ENCODE measurements at places on chromosomes 1 and 21. TPM values are rescaled to one million over a fixed set of nuclear protein-coding genes. Genes with fewer than 3 reads are reported as not detected.

The TMPRSS3 gene
- 139 TPM for polyA plus RNA-seq

The MAPKAPK2 gene
- 86.2 TPM for polyA plus RNA-seq

The SHE gene
- polyA plus RNA-seq, result 1.6 TPM

The KAZN gene
- polyA plus RNA-seq, result 19.0 TPM

The C1orf53 gene
- polyA plus RNA-seq, result 2.3 TPM

The ADGRB2 gene
- polyA plus RNA-seq, result 67.9 TPM

The PTPRC gene
- 0.76 TPM for polyA plus RNA-seq

The NIBAN1 gene
- 3.7 TPM for polyA plus RNA-seq
